ENCODE measurements at places on chromosomes 11 and 22.
A peak's percentile ranks its signal among the peaks of the same experiment; 100 is the strongest.

GRCh38 chr11:17529844-17530185 is 14.4 kb downstream of the USH1C start:
- DNase-seq = no peak

DNA sequence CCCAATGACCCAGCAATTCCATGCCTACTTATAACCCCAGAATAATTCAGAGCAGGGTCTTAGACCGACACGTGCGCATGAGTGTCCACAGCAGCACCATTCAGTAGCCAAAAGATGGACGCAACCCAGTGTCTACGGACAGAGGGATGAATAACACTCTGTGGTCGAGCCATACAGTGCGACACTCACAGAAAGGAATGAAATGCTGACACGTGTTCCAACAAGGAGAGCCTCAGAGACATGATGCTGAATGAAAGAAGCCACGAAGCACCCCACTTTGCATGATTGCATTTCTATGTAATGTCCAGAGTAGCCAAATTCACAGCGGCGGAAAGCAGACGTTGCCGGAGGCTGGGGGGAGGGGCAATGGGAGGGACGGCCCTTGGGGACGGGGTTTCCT is 134.4 kb downstream of the CTTN start:
- no peak for DNase-seq

- DNase-seq = no peak
Observed at GRCh38 chr22:19513823-19514222, 10.4 kb downstream of the CLDN5 start.

DNA sequence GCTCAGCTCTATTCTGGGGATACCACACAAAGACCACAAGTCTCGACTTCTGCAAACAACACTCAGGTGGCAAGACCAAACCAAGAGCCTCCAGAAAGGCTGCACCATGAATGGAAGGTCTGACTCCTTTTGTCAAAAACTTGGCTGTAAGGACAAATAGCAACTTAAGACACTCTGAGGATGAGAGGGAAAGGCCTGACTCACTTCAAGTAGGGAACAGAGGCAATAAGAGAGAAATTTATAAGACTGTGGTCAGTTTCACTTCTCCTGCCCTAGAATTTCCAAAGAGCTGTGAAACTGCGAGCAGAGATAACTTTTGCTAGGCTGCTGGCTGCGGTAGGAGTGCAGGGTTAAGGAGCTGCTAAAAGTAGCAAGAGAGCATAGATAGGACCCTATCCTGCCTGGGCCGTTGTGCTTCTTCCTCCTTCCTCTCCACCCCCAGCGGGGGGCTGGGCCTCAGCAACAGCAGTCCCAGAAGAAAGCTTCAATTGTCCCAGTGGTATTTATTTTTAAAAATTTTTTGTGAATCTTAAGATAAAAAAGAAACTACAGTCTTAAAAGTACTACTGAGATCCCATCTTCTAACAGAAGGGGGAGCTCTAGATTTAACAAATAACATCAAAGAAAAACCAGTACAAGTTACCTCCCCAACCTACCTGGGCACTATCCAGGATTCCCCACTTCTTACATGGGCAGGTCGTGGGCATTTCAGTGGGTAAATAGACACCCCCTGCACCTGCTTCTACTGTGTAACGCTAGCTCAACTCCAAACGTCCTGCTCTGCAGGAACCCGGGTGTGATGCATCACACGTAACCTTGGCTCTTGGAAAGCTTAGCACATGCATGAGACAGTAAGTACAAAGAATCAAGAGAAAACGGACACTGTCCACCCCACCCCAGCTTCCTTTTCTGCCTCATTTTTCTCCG is 66.4 kb downstream of the SGSM3 start:
- peak; percentile 78 for DNase-seq

DNA sequence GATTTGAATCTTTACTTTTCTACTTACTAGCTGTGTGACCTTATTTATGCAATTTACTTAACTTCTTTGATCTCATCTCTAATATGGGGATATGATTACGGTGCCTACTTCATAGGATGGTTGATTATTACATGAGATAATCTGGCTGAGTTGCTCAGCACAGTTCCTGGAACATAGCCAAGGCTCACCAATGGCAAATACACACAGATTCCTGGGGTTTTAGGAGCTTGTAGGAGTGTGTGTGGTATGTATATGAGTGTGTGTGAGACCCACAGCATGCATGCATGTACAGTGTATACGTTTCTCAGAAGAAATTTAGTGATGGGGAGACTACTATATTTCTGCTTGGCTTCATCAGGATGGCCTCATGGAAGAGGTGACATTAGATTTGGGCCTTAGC is 256.9 kb downstream of the KIRREL3 start:
- no peak for DNase-seq

DNA sequence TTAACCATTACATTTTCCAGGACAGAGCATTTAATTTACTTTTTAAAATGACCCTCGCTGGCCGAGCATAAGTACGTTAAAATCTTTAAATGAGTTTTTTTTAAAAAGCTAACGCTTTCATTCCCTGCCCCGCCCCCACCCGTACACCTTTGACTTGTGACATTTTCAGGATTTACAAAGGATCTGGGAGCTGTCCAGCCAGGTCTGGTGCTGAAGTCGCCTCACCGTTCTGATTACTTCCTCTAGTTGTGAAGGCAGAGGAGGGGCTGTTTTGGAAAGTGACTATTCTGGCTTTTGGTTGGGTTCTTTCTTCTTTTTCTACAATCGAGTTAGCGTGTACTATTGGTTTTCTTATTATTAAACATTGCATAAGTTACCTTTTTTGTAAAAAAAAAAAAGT is 2.9 kb downstream of the C11orf87 start:
- DNase-seq = no peak

DNA sequence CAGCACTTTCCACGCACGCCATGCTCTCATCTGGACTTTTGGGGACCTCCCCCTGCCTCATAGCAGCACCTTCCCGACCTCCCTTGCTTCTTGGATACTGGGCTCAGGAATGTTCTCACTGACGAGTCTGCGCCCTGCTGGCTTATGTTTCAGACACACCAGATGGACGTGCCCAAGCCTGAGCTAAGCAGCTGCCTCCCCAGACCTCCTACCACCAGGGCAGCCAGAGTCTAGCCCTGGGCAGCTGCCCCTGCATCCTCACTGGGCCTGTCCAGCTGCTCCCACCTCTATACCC is 13.2 kb upstream of the RGL4 start:
- DNase-seq = no peak

DNA sequence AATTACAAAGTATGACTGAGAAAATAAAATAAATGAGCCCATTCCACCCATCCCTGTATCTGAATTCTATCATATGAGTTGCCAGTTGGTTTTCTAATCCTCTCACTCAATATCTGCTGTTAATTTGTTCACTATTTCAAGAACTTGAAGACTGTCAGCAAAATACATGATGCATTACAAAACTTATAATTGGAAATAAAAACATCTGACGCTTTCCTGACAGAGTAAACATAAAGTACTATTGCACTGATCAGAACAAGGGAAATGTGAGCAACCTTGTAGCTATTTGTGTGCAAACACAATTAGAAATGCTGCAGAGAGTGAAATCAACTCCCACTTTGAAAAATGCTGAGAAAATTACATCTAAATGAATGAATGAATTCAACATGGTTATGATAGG is 97.1 kb downstream of the MPPED2 start:
- DNase-seq = no peak

DNA sequence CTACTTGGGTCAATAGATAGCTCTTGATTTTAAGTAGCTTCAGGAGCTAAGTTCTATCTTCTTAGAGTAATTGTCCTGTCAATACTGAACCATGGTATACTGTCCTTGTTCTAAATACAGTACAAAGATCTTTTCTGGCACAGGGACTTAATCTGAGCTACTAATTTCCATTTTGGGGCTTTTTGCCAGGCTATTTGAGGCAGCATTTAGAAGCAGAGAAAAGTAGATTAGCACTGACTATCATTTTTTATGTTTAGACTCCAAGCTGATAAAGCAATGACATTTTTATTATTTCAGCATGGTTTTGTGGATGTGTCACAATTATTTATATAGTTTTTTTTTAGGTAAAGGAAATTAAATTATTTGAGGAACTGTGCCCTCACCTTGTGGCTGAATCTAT is 163.2 kb downstream of the FAT3 start:
- no peak for DNase-seq

- no peak for DNase-seq
Observed at GRCh38 chr22:40665312-40665711, 14.0 kb upstream of the MCHR1 start.

DNA sequence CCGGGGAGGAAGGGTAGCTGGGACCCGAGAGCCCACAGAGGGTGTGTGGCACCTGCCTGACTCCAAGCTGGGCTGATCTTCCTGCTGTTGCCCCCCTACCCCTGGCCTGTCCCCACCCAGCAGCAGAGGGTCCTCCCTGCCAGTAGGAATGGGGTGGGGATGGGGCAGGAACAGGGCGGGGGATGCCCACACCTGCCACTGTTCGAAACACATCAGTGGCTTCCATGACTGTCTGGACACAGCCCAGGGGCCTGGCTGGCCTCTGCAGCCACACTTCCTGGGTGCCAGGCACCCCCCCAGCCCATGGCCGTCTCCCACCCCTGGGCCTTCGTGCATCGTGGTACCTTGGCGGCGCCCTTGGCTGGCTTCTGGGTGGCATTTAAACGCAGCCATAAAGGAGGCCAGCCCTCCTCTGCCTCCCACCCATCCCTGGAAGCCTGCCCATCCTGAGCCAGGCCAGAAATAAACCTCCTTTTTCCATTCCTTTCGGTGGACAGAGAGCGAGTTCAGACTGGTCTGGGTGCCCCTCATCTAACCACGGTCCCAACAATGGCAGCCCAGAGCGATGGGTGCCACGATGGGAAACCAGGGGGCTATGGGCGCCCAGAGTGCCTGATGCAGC is 745 bp upstream of the SHISAL1 start:
- no peak for DNase-seq

GRCh38 chr11:75133976-75134375 is 16.9 kb upstream of the SLCO2B1 start:
- DNase-seq = no peak

DNA sequence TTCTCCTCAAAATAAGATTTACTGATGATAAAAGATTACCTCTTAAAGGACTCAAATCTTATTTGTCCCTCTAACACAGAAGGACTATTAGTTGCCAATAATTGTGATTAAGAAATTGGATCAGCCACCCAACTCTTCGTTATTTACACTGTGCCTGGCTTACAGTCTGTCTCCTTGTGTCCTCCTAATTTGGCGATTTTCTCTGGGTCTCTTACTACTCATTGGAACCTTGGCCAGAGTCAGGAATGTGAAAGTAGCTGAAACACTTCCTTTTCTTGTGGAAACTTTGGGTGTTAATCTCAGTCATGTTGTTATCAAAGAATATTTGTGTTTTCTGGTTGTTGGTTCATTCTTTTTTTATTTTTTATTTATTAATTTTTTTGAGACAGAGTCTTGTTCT is 83.2 kb downstream of the TEAD1 start:
- no peak for DNase-seq
